ENCODE measurements at places on chromosomes 16 and 17.

- no peak for DNase-seq
These were observed 2.1 kb upstream of the USP32 start for GRCh38 chr17:60393840-60394723.

DNA sequence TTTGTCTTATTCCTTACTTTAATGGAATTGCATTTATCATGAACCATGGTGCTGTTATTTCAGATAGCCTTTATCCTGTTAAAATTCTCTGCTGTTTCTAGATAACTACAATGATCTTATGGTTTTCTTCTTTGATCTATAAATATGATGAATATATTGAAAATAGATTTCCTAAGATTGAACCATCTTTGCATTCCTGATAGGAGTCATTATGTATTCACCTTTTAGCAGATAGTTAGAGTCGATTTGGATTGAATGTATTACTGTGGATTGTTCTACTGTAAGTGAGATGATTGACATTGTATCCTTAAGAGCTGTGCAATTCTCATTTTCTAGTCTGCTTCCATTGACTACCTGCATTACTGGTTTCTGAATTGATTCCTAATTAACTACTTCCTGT, 165.0 kb upstream of the CACNG3 start:
- no peak for DNase-seq

DNA sequence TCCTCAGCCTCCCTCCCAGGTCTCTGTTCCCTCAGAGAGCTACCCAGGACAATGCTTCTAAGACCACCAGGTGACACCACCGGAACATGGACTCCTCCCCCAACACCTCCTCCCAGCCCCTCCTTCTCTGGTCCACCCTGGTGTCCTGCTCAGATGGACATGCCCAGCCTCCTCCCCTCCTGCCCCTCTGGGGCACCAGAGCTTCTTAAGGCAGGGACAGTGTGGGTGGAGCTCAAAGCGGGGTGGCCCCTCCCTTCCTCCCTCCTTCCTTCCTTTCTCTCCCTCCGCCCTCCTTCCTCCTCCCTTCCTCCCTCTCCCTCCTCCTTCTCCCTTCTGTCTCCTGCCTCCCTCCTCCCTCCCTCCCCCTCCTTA, 22.7 kb downstream of the TRPV3 start:
- DNase-seq, result peak; percentile 70

- no peak for DNase-seq
These were observed 21.6 kb upstream of the PITPNA start for GRCh38 chr17:1584167-1584566.

GRCh38 chr16:19396555-19397011, 21.1 kb upstream of the TMC5 start:
- no peak for DNase-seq

Measured in AG10803 (cell line).